GM12891 (cell line): ENCODE measurements at places on chromosomes 3 and 15.

- no peak for DNase-seq
These were observed 24.5 kb downstream of the QTRT2 start for GRCh38 chr3:114081037-114081436.

DNA sequence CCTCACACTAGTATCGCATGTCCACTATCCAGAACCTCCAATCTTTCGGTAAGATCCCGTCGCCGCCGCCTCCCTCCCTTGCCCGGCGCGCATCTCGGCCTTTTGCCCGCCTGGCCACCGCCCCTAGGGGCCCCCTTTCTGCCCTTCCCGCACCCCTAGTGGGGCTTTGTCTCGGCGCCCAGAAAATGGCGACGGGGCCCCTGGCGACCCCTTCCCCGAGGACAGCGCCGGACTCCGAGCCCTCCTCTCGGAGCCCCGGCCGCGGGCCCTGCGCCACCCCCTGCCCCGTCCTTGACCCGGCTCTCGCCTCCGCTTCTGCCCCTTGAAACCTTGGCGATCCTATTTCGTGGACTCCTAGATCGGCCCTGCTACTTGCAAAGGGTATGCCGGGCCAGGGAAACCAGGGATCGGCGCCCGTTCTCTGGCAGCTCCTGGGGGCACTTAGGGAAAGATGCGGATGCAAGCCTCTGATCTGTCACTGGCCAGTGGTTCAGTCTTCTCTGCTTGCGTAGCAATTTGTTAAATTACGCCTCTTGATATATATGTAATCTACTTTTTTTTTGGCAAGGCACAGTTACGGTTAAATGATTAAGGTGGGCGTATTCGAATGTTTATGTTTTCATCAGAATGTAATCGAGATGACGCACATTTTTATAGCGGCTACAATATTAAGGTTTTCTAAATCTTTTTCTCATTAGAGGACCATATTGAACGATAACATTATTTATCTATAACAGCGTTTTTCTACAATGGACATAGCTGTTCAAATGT is 603 bp downstream of the EIF1B start:
- peak; percentile 22 for DNase-seq

GRCh38 chr3:161893972-161894371 is 397.4 kb downstream of the OTOL1 start:
- DNase-seq, result no peak

DNA sequence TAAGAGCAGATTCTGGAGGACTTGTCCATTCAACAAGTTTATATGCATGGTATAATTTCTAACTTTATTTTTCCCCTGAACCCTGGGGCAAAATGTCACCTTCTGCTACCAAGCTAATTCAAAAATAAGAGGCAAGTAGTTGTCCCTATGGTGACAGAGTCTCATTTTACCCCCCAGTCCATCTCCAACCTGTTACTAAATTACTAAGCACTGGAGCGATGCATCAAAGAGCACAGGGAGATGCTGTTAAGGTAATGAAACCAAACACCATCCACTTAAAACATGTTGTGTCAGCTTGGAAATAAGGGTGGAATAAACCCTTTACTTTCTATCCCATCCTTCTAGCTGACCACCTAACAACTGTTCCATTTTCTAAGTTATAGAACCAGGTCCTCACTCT is 417.4 kb upstream of the ATP11B start:
- no peak for DNase-seq

- DNase-seq, result no peak
These were observed 15.9 kb downstream of the CSRNP1 start for GRCh38 chr3:39137435-39137936.

- DNase-seq, result no peak
These were observed 70.1 kb downstream of the HCN4 start for GRCh38 chr15:73298522-73299245.

GRCh38 chr15:58505581-58505980 is 73.8 kb downstream of the LIPC start:
- no peak for DNase-seq
